Mesothelial cell of epicardium (in vitro differentiated cells): ENCODE measurements at places on chromosomes 3 and 15.

DNA sequence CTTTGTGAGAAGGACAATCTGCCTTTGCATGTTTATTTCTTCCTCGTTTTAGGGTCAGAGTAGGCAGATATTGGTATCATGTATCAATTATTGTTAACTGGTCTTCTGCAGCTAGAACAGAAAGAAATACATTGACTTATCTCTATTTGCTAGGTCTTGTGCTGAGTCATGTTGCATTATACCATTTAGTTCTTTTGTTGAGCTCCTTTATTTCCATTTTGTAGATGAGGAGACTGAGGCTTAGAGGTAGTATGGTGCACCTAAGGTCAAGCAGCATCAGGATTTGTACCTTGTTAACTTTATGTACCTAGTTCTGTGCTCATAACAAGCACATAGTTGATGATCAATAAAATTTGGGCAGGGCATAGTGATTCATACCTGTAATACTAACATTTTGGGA lies 182.6 kb downstream of the ITPR1 start:
- H3K36me3 ChIP-seq = no peaks in the 10 kb centered on the region
- no peak overlapping the region for H3K4me3 ChIP-seq
- H3K27ac ChIP-seq = no peak overlapping the region
- DNase-seq = no peak
- H3K4me1 ChIP-seq = no peaks in the 10 kb centered on the region

DNA sequence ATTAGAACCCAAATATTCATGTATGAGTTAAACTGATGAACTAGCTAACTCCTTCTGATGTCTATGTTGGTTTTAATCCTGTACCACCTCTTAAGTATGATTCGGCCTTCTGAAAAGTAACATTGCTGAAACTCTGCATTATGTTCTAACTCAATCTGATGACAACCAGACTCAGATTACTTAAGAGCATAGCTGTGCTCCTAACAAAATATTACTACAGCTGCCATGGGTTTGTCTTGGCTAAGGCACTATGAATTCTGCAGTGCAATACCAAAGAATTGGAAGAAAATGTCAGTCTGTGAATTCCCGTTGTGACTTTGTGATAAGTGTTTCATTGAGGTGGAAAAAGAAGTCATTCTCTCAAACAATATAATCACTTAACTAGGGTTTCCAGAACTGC lies 224.4 kb downstream of the ZMAT3 start:
- H3K27me3 ChIP-seq = no peaks in the 10 kb centered on the region
- no peaks in the 10 kb centered on the region for H3K36me3 ChIP-seq
- H3K4me3 ChIP-seq = no peak overlapping the region

DNA sequence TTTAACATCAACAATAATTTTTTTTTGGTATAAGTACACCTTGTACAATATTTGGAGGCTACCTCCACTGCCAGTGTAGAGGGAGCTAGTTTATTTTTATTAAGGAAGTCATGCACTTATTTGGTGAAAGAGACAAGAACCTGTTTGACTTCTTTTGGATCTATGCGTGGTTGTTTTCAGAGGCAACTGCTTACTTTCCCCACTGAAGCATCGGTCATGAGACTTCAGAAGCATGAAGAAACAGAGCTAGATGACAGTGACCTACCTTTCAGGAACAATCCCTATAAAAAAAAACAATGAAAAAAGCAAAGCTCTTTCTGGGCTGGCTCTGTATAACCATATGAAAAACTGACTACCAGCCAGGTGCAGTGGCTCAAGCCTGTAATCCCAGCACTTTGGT lies 20.0 kb upstream of the ZNF148 start:
- DNase-seq = no peak
- no peaks in the 10 kb centered on the region for H3K27me3 ChIP-seq
- H3K36me3 ChIP-seq = no peaks in the 10 kb centered on the region
- H3K27ac ChIP-seq = no peak overlapping the region
- H3K4me3 ChIP-seq = no peak overlapping the region
- H3K4me1 ChIP-seq = peaks cover 5% of the 10 kb centered on the region

GRCh38 chr3:123621186-123621849 lies 36.5 kb upstream of the HACD2 start:
- no peak overlapping the region for H3K4me3 ChIP-seq
- no peak for DNase-seq
- no peak overlapping the region for H3K27ac ChIP-seq
- no peaks in the 10 kb centered on the region for H3K36me3 ChIP-seq

GRCh38 chr3:44899683-44900367 lies 25.4 kb downstream of the TGM4 start:
- no peaks in the 10 kb centered on the region for H3K36me3 ChIP-seq
- no peak overlapping the region for H3K27ac ChIP-seq
- no peak overlapping the region for H3K4me3 ChIP-seq
- no peaks in the 10 kb centered on the region for H3K27me3 ChIP-seq
- DNase-seq = no peak

GRCh38 chr3:36058404-36059030 lies 321.8 kb upstream of the STAC start:
- H3K4me1 ChIP-seq = peaks cover 6% of the 10 kb centered on the region
- no peak overlapping the region for H3K27ac ChIP-seq
- H3K27me3 ChIP-seq = peaks cover 48% of the 10 kb centered on the region

GRCh38 chr3:148682997-148683396 lies 14.7 kb upstream of the AGTR1 start:
- no peak overlapping the region for H3K27ac ChIP-seq
- DNase-seq = no peak
- no peaks in the 10 kb centered on the region for H3K36me3 ChIP-seq
- H3K4me3 ChIP-seq = no peak overlapping the region

DNA sequence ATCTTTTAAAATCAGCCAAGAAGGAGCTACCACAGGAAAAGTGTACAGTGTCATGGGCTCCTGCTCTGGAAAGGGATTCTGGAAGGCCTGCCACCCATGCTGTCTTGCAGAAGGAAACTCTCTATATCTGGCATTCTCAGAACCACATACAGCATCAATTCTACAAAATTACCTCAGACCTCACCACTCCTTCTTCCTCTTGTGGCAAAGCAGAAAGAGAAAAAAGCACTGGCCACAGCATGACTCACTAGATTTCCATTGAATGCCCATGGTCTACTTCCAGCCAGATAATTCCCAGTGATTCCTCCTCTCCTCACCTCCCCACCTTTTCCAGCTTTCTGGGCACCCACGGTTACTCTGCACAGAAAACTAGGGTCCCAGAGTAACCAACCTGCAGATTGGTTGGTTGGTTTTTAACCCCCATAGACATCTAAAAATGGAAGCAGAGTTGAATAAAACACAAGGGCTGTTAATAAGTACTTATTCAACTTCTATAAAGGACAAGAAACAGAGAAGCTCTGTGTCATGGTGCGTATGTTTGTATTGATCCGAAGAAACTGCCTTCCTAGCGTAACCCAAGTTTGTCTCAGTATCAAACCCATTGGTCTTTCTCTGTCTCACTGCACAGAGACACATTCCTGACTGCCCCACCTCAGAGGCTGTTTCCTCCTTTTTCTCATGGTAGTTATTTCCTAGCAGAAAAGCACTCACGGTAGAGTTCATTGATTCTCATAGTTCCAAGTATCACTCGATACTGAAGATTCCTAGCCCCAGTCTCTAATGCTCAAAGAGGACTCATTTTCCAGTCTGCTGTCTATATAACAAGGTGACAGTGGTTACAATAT lies 67.7 kb downstream of the LDHAL6B start:
- peaks cover 9% of the 10 kb centered on the region for H3K4me1 ChIP-seq
- no peaks in the 10 kb centered on the region for H3K27me3 ChIP-seq
- no peaks in the 10 kb centered on the region for H3K36me3 ChIP-seq
- no peak overlapping the region for H3K4me3 ChIP-seq
- no peak overlapping the region for H3K27ac ChIP-seq

- no peaks in the 10 kb centered on the region for H3K36me3 ChIP-seq
- H3K27me3 ChIP-seq = no peaks in the 10 kb centered on the region
- no peak overlapping the region for H3K4me3 ChIP-seq
- DNase-seq = no peak
- no peaks in the 10 kb centered on the region for H3K4me1 ChIP-seq
Observed at GRCh38 chr3:142281474-142281873, 56.1 kb upstream of the GK5 start.

DNA sequence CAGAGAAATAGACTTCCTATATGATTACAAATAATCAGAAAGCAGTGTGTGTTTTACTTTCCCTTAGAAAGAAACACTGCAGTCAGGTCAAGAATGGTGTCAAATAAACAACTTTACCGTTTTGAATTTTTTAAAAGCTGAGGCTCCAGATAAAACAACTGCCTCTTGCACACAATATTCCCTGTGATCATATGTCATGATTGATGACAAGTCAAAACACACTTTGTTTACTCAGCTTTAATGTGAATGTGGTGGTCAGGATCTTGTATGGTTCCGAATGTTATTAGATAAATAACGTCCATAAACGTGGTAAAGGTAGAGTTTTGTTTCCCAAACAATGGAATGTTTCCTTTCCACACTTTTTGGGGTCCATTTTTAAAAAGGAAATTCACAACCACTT lies 428.4 kb upstream of the MDFIC2 start:
- no peak for DNase-seq
- H3K27ac ChIP-seq = no peak overlapping the region
- peaks cover 31% of the 10 kb centered on the region for H3K4me1 ChIP-seq
- H3K27me3 ChIP-seq = no peaks in the 10 kb centered on the region

DNA sequence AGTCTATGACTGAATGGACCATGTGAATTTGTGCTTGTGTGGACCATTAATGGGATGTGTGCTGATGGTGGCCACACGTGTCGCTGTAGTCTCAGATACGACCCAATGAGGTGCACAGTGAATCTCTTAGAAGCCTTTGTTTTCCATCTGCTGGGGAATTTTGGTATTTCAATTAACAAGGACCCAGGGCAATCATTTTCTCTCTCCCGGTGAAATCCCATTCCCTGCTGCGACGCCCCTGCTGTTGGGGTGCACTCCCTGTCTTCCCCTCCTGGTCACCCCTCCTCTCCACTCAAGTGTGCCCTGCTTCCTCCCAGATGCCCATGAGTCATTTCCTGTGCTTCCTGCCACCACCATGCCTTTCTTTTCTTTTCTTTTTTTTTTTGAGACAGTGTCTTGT lies 32.7 kb downstream of the EBLN2 start:
- no peaks in the 10 kb centered on the region for H3K4me1 ChIP-seq
- H3K27ac ChIP-seq = no peak overlapping the region
- DNase-seq = no peak
- no peaks in the 10 kb centered on the region for H3K36me3 ChIP-seq
- H3K4me3 ChIP-seq = no peak overlapping the region
- H3K27me3 ChIP-seq = peaks cover 5% of the 10 kb centered on the region

DNA sequence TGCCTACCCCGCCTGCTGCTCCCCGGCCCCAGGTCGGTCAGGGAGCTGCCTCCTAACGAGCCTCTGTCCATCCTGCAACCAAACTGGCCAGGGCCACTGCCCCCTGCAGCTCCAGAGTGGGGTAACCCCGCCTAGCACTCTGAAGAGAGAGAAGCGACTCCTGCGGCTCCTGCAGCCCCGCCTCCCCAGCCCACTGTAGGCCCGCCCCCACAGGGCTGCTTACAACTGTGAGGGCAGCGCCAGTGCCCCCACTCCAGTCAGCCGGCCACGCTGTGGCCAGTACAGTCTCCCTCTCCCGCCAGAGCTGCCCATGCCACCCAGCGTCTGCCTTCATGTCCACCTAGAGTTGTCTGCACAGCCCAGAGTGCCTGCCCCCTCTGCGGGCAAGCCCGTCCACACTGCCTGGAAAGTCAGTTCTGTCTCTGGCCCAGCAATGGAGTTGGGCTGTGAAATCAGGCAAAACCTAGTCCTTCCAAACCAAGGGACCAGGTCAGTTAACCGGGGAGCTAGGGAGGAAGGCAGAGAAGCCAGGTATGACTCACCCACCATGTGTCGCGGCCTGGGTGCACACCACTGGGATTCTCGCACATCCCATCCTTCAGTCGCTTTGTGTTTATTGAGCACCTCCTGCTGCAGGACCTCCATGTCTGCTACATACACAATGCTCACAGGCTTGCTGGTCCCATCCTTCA lies 2.4 kb downstream of the UCN2 start:
- no peaks in the 10 kb centered on the region for H3K36me3 ChIP-seq
- no peaks in the 10 kb centered on the region for H3K27me3 ChIP-seq
- H3K4me1 ChIP-seq = peaks cover 30% of the 10 kb centered on the region
- peak overlapping the region; percentile 54 for H3K4me3 ChIP-seq

DNA sequence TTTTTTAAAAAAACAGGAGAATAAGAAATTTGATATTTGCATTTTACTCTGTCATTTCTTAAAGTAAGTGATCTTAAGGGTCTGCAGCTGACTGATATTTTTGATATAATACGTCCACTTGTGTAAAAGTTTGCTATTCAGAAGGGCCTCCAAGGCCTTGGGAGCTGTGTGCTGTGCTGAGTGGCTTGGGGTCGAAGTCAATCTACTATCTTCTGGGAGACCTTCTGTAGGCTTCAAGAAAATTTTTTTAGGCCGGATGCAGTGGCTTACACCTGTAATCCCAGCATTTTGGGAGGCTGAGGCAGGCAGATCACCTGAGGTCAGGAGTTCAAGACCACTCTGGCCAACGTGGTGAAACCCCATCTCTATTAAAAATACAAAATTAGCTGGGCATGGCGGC lies 26.3 kb downstream of the THSD4 start:
- peaks cover 23% of the 10 kb centered on the region for H3K4me1 ChIP-seq
- no peak for DNase-seq
- peaks cover 10% of the 10 kb centered on the region for H3K36me3 ChIP-seq
- H3K4me3 ChIP-seq = no peak overlapping the region

- no peaks in the 10 kb centered on the region for H3K27me3 ChIP-seq
- H3K4me1 ChIP-seq = peaks cover 5% of the 10 kb centered on the region
- H3K27ac ChIP-seq = no peak overlapping the region
- DNase-seq = no peak
- no peaks in the 10 kb centered on the region for H3K36me3 ChIP-seq
- H3K4me3 ChIP-seq = no peak overlapping the region
Observed at GRCh38 chr3:27630885-27631284, 91.2 kb downstream of the EOMES start.

GRCh38 chr3:52733256-52733891 lies 27.5 kb downstream of the SPCS1 start:
- no peak for DNase-seq
- H3K4me1 ChIP-seq = no peaks in the 10 kb centered on the region
- H3K36me3 ChIP-seq = peaks cover 75% of the 10 kb centered on the region
- no peaks in the 10 kb centered on the region for H3K27me3 ChIP-seq

DNA sequence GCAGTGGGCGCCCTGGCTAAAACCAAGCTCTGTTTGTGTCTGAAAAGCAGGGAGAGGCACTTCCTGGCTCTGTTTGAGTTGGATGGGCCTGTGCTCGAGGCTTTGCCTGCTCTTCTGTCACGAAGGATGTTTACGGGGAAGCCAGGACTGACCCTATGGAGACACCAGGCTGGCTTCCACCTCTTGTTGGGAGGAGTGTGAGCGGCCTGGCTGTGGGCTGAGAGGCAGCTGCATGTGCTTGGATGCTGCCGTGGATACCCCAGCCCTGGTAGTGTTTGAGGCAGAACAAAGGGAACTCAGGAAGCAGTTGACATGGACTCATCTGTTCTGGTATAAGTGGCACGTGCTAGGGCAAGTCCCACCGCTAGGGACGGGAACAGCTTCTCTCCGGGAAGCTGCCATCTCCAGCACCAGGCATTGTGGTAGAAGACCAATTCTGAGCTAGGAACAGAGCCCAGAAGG lies 17.6 kb upstream of the SLC41A3 start:
- no peak overlapping the region for H3K4me3 ChIP-seq
- peaks cover 2% of the 10 kb centered on the region for H3K4me1 ChIP-seq
- no peaks in the 10 kb centered on the region for H3K27me3 ChIP-seq
- no peak for DNase-seq
- no peak overlapping the region for H3K27ac ChIP-seq
